Stimulated activated CD8-positive, alpha-beta memory T cell treated with anti-CD3 and anti-CD28 coated beads, Interleukin-4, amount 100 ng/mL, for 1 hour (primary cell): ENCODE measurements at places on chromosomes 16 and 17.

DNA sequence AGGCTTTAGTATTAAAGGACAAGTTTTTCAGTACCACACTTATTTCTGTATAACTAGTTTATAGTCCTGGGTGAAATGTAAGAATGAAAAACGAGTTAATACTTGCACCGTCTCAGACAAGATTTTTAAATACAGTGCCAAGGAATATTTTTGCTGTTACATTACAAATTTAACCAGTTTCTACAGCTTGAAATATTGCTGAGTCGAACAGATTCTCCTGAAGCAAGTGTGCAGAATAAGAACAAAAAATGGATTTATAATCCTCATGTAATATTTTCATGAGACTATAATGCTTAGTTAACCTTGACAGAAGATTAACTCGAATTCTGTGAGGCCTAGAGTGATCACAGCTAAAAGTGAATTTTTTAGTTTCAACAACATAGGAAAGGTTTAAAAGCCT, 3.1 kb downstream of the NETO2 start:
- no peak for DNase-seq

DNA sequence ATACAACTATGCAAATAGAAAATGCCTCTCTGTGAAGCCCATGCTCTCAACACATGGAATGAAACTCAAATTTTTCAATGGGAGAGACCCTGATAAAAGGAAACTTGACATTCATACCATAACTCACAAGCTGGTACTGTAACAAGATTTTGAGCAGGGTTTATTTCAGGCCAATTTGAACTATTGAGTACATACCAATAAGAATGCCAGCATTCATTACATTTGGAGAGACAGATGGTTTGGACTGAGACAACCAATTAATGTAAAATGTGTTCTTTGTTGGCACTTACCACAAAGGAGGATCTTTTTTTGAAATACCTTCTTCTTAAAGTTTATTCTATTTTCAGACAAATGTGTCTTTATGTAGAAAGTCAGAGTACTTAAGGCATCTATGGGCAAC, 1357.0 kb upstream of the GOT2 start:
- no peak for DNase-seq

DNA sequence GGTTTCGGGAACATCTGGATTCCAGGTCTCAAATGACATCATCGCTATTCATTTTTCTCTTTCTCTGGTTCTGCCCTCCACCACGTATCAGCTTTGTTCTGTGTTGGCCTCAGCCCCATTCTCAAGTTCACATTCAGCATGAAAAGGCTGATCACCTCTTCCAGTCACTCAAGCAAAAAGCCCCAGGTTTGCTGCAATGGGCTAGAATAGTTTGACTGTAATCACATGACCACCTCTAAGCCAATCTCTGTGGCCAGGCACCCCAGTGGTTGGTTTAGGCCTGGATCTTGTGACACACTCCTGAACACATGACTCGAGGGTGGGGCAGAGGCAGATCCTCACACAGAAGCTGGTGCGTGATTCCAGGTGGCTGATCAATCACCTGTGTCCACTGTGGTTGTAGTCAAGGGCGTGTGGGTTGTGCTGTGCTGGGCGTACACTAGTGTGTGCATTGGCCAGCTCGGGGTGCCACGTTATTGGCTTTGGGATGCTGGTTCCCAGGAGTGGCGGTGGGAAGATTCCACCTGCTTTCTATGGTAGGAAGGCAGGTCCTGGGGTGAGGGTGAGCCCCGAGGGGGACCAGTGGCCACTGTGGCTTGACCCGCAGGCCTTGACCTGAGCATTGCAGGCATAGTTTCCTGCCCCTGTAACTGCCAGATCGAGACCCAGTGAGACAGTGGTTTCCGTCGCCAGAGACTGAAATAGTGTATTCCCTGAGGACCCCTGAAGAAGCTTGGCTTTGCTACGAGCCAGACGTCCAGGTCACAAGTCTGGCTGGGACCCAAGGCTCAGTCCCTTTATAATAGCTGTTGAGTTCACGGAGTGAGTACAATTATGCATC, 12.0 kb downstream of the EEF2K start:
- no peak for DNase-seq

DNA sequence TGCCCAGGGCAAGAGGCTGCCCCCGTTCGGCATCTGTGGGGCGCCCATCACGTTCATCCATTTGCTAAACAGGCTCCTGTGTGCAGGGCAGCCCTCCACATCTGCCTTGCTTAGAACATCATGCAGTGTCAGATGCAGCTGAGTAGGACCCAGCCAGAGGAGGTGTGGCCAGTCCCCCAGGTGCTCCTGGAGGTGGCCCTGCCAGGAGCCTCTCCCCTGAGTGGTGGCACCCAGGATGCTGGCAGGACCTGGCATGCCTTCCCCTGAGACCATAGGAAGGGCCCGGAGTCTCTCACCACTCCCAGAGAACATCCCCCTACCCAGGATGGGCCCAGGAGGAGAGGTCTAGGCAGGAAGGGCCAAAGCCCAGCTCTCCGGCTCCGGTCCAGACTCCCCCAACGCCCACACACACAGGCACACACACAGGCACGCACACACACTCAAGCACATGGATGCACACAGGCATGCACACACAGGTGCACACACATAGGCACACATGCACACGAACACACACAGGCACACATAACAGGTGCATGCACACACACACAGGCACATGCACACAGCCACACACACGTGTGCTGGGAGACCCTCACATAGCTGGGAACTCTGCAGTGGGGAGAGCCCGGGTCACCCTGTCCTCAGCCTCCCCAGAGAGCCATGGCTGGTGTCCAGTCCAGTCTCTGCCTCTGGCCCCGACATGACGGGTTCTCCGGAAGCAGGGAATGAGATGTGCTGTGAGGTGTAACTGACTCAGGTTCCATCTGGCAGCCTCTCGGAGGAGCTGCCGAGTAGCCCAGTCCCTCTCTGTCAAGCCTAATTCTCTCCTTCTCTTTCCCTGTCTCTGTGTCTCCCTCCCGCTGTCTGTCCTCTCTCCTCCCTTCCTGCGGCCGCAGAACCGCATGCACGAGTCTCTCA, 74.6 kb downstream of the AMFR start:
- DNase-seq, result no peak

DNA sequence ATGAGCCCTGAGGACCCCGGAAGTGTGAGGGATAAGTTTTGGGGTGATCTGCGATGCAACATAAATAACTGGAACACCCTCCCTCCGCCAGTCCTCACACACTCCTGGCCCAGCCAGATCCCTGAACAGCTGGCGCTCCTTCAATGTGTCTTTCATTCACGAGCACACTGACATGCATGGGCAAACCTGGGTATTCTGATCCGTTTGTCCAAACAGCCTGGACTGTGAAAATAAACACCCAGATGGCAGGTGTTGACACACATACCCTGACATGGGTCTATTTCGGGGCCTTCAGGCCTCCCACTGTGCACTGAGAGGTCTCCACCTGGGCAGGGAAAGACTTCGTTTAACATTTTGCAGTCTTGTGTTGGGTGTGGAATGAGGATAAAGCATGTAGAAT, 3.0 kb upstream of the CPNE2 start:
- no peak for DNase-seq

DNA sequence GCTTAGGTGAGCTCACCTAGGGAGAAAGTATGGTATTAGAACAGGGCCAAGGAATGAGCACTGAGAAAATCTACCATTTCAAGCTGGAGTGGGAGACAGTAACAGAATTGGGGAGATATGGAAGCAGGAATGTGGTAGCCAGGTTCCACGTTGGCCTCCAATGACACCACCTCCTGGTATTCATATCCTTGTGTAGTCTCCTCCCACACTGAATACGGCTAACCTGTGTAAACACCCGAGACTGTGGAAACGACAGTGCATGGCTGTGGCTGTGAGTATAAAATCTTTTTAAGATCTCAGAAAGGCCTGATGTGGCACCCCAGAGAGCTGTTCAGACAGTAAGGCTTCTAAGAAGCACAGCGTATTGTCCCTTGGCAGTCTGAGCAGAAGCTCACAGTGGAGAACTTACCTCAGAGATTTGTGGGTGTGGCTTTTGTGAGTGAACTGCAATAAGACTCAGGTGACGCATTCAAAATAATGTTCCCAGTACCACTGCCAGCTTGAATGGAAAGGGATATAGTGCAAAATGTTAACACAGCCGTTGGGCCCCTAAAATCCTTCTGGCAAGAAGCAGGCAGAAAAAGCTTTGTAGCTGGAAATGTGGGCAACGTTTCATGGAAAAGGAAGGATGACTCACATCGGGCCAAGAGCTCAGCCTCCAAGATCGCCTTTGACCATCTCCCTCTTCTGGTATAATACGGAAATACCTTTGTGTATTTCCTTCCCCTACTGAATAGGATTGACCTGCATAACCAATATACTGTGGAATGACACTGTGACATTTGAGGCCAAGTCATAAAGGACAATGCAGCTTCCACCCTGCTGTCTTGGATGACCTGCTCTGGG, 14.4 kb downstream of the SDR42E1 start:
- no peak for DNase-seq

DNA sequence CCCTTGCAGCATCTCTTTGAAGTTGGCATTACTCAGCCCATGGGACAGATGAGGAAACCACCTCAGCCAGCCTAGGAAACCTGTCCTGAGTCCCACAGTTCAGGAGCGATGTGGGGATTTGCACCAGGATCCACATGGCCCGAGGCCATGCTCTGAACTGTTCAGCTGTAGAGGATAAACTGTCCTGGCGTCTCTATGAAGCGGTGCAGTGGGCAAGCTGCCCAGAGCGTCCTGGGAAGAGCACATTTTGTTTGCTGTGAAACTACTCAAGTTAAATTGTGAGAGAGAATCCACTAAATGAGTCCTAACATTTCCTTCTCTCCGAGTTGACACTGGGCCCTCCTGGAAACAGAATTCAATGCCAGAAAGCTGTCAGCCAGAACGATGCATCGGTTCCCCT, 276.6 kb upstream of the TNRC6C start:
- DNase-seq, result no peak

GRCh38 chr17:50316016-50316587, 29.8 kb upstream of the XYLT2 start:
- no peak for DNase-seq

GRCh38 chr17:57880086-57880456, 30.2 kb upstream of the MRPS23 start:
- no peak for DNase-seq

DNA sequence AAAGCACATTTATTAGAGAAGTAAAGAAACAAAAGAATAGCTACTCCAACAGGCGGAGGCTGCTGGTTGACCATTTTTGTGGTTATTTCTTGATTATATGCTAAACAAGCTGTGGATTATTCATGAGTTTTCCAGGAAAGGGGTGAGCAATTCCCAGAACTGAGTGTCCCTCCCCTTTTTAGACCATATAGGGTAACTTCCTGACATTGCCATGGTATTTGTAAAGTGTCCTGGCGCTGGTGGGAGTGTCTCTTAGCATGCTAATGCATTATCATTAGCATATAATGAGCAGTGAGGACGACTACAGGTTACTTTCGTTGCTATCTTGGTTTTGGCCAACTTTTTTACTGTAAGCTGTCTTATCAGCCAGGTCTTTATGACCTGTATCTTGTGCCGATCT, 12.2 kb upstream of the HS3ST4 start:
- no peak for DNase-seq
